Hindlimb muscle (tissue), 1 donor: ENCODE measurements at places on chromosomes 6 and 20.

DNA sequence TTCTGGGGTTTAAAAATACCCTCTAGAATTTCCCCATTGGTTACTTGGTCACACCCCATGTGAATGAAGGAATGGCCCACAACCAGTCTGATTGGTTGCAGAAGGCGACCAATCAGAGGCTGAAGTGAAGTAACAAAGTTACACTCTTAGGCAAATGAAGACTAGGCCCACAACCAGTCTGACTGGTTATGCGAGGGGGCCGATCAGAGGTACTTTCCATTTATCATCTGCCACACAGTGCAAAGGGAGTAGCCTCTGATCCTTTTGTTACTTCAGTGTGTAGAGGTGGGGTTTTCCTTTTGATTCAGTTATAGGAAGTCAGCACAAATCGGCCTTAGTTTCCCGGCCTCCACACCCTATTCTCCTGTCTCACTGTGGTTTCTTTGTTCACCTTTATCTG lies 61.2 kb upstream of the SGK1 start:
- no peak for DNase-seq

- DNase-seq = peak; percentile 8
Observed at GRCh38 chr20:20712004-20712473, 405 bp downstream of the RALGAPA2 start.

DNA sequence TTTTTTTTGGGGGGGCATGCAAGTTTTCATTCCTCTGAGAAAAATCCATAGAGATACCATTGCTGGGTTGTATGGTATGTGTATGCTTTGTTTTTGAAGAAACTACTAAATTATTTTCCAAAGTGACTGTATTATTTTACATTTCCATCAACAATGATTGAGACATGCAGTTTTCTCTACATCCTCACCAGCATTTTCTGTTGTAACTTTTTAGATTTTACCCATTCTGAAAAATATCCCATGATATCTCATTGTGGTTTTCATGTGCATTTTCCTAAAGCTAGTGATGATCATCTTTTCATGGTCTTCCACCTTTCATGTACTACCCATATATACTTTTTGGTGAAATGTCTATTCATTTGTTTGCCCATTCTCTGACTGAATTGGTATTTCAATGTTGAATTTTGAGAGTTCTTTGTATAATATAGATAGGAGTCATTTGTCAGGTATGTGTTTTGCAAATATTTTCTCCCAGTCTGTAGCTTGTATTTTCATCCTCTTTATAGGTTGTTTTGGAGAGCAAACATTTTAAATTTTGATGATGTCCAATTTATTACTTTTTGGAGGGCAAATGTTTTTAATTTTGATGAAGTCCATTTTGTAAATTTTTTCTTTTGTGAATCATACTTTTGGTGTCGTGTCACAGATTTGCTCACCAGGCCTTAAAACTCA lies 827.5 kb upstream of the CITED2 start:
- no peak for DNase-seq

- DNase-seq = no peak
Observed at GRCh38 chr6:166253778-166254204, 54.4 kb downstream of the PRR18 start.

GRCh38 chr6:27161946-27162603 lies 85.4 kb upstream of the PRSS16 start:
- no peak for DNase-seq

GRCh38 chr20:45576995-45577394 lies 2.1 kb downstream of the WFDC8 start:
- no peak for DNase-seq

DNA sequence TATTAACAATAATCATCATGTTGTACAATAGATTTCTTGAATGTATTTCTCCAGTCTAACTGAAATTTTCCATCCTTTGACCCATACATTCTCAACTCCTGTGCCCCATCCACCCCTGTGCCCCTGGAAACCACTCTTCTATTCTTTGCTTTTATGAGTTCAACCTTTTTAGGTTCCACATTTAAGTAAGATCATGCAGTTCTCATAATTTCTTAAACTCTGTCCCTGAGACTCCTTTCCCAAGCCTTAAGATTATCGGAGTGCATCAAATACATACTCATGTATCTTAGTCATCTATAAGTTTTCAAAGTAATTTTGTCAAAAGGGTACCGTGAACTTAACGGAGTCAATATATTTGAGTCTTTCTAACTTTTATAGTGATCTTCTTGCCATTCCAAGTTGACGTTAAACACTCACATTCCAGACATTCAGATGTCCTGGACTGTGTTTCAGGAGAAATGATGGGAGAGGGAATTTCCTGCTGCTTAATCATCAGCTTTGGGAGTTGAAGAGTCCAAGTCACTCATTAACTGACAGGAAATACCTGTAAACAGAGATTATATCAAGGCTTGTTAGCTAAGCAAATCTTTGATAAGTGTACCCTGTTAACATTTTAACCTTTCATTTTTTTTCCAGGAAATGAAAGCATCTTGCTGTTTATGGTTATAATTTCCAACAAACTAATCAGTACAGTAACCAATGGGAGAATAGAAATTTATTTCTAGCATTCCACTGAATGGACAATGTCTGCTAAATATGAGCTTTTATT lies 73.3 kb downstream of the ADGRG6 start:
- DNase-seq = peak; percentile 25

DNA sequence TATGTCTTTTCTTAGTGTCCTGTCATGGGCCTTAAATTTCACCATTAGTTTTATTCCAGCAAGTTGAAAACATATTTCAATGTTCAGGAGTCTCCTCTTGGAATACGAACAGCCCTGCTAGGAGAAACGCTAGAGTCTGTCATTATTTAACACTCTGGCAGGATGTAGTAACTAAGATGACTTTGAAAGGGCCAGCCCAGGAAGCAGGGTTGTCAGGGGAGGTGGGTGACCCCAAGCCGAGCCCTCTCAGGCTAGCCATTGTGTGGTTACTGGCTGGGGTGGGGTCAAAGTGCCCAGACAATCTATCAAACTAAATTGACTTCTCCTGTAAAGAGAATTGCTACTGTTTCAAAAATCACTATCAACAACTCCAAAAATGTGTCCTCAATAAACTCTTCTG lies 67.8 kb downstream of the LY86 start:
- no peak for DNase-seq

DNA sequence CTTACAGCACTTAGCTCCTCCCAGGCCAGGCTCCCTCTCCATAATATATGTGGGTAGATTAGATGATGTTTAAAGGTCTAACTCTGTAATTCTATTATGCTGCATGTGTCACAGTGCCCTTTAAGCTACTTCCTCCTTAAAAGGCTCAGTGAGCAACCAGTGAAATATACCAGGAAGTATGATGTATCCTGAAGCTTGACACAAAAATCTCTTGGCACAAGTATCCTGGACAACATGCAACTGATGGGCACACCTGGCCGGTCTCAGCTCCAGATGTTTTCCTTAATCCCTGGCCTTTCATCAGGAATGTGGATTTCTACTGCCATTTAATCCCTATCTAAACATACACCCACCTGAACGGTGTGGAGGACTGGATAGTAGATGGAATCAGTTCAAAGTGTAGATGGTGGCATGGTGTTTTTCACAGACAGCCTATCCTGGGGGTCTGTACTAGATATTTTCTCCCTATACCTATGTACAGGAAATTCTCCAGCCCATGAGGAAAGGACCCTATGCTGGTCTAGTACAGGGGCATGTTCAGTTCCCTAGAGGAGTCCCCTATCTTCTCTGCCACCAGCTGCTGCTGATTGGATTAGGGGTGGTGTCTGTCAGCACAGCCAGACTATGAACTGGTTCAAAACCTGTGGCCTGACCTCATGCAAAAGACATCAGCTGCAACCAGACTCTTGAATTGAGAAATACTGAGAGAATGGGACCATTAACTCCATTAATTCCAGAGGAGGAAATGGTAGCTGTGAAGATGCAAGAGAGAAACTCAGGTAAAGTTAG lies 59.4 kb upstream of the CITED2 start:
- no peak for DNase-seq

- no peak for DNase-seq
Observed at GRCh38 chr6:136117081-136117480, 133.0 kb downstream of the MTFR2 start.

GRCh38 chr20:40689943-40690835 lies 1.2 kb upstream of the MAFB start:
- DNase-seq = peak; percentile 92

- peak; percentile 49 for DNase-seq
Observed at GRCh38 chr20:63858393-63859165, 2.7 kb upstream of the ABHD16B start.
